Activated CD8-positive, alpha-beta memory T cell treated with anti-CD3 and anti-CD28 coated beads for 1 hour (primary cell): ENCODE measurements at places on chromosomes 7 and 10.

GRCh38 chr7:147803606-147804005, 787.0 kb upstream of the C7orf33 start:
- no peak for DNase-seq

GRCh38 chr10:23432166-23432565, 6.7 kb upstream of the OTUD1 start:
- no peak for DNase-seq

DNA sequence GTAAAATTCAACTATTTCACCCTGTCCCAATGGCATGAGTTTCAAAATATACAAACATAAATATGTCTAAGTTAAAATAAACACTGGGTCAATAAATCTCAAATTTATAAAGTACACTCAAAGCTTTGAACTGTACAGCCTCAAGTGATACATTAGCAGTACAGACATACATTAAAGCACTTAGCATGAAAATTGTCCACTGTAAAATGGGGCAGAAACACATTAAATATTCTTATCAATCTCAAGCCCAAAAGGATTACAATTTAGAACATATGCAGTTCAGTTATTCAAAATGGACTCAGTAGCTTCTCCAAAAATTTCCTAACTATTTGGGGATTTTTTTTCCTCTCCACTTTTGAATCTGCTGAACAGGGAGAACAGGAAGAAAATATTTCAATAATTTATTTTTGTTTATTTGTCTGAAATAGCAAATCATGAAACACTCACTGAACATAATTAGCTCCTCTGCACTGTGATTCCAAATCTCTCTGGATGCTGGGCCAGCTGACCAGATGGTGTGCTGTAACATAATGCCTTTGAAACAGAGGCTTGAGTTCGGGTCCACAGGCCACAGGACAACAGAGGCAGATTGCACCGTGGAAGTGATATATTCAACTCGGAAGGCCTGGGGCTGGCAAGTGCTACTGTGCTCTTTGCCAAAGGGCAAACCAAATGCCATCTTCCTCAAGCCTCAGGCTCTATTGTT, 248.9 kb upstream of the LRRN3 start:
- no peak for DNase-seq

DNA sequence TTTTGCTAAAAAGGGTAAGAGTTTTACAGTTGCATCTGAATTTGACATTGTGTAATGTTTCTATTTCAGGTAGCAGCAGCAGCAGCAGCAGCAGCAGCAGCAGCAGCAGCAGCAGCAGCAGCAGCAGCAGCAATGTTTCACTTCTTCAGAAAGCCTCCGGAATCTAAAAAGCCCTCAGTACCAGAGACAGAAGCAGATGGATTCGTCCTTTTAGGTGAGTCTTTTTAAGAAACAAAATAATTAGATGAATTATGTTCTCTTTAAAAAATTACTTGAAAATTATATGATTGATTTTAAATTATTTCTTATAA, 32.6 kb downstream of the UMAD1 start:
- DNase-seq, result no peak

- no peak for DNase-seq
Measured at GRCh38 chr10:49324711-49325110, 25.7 kb downstream of the C10orf71 start.

DNA sequence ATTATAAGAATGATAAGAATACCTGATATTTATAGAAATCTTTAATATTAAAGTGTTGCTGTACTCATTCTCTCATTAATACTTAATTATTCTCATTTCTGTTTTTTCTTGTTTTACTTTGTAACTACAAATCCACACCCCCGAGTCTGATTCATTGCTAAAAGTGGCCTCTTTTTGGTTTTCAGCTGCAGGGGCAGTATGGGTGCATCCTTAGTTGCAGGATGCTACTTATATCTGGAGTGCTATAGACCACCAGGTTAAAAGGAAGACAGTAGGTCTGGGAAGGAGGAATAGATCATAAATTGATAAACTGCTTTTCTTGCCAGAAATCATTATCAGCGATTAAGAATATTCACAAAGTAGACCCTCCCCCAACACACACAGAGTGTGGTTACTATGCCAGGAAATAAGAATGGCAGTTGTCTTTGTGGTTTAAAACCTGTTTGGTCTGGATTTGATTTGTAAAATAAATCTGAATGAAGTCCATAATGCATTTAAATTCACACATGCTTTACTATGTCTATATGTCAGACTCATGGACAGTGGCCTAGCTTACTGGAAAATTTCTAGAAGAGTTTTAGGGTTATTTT, 96.5 kb downstream of the NRF1 start:
- no peak for DNase-seq

- DNase-seq, result no peak
Measured at GRCh38 chr7:90678986-90679385, 82.9 kb downstream of the CDK14 start.

GRCh38 chr7:32039000-32039756, 31.0 kb downstream of the PDE1C start:
- DNase-seq, result no peak

DNA sequence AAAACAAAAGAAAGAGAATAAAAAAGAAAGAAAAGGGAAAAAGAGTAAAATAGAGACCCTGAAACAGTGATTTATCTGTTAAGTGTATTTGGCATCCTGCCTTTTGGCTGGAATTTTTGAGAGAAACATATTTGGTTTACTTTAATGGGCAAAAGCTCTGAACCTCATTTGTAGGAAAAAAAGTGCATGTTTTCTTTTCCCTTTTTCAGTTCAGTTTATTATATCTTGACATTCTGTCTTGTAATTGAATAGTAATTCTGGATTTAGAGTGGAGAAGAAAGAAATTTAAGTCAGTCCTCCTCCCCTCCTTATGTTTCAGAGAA, 69.5 kb downstream of the ARID5B start:
- no peak for DNase-seq

GRCh38 chr7:110790992-110791391, 299.9 kb upstream of the LRRN3 start:
- no peak for DNase-seq

- no peak for DNase-seq
Measured at GRCh38 chr7:45259227-45259596, 101.6 kb downstream of the RAMP3 start.

GRCh38 chr10:10792681-10793080, 225.0 kb upstream of the CELF2 start:
- DNase-seq, result no peak

DNA sequence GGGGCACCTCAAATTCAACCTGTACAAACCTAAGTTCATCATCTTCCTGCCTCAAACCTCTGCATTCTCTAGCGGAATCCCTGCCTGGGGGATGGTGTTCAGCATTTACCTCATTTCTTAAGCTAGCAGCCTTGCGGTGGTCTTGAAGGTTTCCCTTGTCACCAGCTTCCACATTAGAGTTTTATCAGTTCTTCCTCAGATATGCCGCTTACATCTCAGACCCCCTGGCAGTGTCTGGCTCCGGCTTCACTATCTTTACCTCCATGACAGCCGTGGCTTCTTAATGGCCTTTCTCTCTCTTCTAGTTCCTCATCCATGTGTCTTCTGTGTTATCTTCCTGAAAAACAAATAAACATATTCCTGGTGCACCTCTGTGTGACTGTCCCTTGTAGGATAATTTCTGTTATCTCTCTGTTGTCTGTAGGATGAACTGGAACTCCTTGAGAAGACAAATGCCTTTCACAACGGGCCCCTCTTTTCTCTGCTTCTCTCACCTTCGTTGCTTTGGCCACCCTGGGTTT, 101.1 kb upstream of the BMPER start:
- DNase-seq, result no peak

DNA sequence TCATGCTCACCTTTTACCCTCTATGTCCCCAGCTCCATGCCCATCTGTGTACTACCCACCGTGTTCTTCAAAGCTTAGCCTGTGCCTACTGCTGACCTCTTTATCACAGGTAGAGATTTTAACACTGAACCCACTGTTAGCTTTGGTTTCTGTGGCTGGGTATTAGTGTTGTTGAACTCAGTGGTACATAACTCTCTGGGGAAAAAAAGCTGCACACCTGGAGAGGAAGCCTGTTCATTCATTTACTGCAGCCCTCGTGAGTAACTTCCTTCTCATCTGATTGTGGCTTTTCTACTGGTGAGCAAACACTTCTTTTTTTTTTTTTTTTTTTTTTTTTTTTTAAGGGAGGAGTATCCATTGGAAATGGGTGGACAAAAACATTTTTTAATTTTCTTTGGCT, 326.3 kb downstream of the CCSER2 start:
- no peak for DNase-seq

DNA sequence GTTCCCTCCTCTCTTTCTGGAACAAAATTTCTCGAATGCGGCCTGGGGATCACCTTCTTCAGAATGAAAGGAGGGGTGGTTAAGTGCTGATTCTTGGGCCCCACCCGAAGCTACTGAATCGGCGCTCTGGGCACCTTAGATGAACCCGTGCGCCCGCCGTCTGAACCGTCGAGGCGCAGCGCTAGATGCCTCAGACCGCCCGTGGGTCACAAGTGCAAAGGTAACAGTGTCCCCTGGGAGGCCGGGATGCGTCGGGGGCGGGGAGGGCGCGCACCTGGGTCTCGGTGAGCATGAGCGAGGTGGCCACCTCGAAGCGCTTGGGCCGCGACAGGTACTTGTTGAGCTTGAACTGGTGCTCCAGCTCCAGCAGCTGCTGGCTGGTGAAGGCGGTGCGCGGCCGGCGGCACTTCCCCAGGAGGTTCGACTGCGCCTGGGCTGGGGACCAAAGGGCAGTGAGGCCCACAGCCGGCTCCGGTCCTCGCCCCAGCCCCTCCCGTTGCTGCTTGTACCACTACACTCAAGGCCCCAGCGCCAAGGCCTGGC, 4.2 kb downstream of the MNX1 start:
- DNase-seq, result no peak

DNA sequence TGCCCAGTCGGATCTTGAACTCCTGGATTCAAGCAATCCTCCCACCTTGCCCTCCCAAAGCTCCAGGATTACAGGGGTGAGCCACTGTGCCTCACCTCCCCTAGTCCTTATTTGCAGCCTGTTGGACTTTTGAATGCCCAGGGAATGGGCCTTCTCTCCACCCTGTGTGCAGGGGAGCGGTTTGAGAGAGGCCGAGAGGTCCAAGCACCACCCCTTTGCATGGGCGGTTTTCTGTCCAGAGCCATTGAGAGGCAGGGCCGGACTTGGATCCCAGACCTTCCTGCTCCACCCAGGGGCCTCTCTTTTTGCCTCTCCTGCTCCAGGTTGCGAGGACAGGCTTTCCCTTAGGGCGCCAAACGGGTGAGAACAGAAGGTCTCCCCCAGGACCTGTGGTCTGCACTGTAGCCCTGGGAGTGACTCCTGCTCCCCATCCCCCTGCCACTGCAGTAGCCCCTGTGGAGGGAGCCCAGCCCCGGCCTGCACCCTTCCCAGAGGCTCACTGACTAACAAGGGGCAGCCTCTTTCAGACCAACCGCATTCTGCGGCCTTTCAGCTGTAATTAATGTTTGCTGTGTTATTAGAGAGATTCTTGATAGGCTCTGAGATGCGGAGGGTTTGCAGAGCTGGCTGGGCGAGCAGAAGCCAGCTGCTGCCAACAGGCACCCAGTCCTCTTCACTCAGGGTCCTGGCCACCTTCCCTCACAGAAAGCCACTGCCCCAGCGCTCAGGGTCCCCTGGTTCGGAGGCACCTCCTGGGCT, 57.9 kb downstream of the ELFN1 start:
- no peak for DNase-seq

DNA sequence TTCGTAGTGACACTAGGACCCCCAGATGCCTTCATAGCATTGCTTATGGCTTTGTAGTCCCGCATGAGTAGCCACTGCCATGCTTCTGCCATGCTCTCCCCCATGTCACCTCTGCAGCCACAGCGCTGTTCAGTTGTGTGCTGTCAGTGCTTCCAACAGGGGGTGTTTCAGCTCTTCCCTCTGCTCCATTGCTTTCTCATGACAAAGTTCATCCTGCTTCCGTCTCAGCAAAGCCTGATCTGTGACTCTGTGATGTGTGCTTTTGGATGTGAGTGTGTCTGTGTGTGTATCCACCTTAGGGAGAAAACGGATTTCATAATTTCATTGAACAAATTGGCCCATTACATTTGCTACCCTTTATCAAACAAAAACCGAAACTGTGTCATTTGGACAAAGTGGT, 134.9 kb upstream of the SAMD8 start:
- no peak for DNase-seq

GRCh38 chr10:80274396-80275134, 14.9 kb downstream of the MAT1A start:
- DNase-seq, result no peak

DNA sequence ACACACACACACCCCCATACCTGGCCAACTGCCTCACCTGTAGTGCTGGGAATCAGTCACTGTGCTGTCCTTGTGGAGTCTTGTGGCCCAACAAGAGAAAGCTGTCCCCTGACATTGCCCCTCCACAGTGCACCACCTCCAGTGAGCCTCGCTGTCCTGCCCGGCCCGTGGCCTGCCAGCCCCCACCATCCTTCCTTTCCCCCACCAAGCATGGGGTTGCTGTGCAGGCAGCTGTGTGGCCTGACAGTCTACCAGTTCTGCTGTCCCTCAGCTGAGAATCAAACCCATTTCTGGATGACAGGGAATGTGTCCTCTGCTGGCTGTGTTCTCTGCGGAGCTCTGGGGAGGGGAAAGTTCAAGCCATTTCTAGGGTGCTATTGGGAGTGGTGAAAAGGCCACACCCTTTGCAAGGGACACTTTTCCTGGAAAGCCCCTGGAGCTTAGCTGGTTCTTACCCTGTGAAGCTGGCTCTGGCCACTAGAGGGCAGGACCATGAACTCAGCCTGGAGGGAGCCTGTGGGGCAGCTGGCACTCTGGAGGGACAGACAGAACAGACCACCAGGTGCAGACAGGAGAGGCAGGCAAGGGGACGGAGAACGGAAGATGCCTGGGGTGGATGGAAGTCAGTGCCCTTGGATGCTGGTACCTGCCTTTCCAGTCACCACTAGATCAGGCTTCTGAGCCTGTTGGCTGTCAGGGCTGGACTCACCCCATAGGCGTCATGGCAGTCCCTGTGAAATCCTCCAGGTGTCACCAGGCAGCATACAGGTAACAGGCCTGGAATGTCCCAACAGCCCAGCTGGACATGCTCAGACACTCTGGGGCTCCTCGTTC, 10.5 kb upstream of the MTPAP start:
- DNase-seq, result peak; percentile 40

GRCh38 chr10:8006274-8006999, 48.1 kb upstream of the GATA3 start:
- no peak for DNase-seq

DNA sequence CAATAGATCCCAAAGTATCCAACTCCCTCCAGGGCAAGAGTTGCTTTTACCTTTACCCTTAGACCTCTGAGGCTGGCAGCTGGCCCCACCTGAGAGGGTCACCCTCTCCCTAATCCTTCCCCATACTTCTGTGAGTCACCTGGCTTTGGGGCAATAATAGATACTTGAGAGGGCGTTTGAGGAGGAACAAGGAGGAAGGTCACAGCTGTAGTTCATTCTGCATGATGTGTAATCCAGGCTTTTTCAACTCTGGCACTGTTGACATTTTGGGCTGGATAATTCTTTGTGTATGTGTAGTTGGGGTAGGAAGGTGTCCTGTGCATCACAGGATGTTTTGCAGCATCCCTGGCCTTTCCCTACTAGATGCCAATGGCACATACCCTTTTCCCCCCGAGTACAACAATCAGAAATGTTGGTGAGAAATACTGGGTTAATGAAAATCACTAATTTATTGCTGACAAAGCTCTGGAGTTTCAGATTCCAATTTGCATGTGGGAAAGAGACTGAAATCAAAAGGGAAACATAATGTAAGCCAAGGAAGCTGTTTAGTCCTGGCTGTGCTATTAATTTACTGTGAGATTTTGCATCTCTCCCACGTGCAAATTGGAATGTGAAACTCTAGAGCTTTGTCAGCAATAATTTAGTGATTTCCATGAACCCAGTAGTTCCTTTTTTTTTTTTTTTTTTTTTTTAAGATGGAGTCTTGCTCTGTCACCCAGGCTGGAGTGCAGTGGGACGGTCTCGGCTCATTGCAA, 3.6 kb downstream of the BLVRA start:
- no peak for DNase-seq
